ENCODE measurements at places on chromosomes 5 and 9.
A peak's percentile ranks its signal among the peaks of the same experiment; 100 is the strongest.

DNA sequence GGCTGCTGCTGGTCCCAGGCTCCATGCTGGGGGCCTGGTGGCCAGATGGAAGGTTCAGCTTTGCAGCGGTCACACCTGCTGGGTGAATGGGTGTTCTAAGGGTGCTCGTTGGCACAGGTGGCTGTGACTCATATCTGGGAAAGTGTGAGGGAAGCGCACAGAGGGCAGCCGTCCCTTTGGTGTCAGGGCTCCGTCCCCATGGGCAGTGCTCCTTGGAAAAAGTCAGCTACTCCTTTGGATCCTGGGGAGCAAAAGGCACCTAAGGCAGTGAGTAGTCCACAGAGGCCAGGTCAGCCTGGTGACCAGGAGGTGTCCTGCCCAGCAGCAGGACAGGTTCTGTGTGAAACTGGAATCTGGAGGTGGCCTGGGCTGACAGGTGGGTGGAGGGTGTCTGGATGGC is 18.4 kb upstream of the GBGT1 start:
- no peak for DNase-seq

- no peak for DNase-seq
These were observed 41.9 kb upstream of the IPPK start for GRCh38 chr9:92711844-92712243.

- no peak for DNase-seq
These were observed 23.0 kb downstream of the SLC36A1 start for GRCh38 chr5:151470439-151470838.

DNA sequence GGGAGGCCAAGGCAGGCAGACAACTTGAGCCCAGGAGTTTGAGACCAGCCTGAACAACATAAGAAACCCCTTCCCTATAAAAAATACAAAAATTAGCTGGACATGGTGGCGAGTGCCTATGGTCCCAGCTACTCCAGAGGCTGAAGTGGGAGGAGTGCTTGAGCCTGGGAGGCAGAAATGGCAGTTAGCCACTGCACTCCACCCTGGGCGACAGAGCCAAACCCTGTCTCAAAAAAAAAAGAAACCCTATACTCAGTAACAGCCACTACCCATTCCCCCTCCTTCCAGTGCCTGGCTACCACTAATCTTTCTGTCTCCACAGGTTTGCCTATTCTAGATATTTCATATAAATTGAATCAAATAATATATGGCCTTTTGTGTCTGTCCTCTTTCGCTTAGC is 14.3 kb upstream of the SIL1 start:
- DNase-seq: no peak

GRCh38 chr5:1038417-1039209 is 30.0 kb downstream of the NKD2 start:
- DNase-seq: no peak

DNA sequence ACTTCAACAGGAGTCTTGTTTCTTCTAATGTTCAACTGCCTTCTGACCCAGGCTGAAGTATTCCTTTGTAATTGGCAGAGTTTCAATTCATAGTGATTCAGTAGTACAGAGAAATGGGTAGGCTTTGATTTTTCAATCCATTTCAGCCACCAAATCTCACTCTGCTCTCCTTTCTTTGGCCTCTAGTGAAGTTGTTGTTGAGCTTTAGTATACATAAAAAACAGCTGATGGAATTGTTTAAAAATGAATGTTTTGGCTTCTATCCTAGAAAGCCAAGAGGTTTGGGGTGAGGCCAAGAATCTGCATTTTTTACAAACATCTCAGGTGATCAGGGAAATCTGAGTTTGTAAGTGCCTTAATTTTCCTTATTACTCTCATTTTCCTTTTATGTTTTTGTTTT is 182.9 kb upstream of the MAP1B start:
- DNase-seq: no peak

DNA sequence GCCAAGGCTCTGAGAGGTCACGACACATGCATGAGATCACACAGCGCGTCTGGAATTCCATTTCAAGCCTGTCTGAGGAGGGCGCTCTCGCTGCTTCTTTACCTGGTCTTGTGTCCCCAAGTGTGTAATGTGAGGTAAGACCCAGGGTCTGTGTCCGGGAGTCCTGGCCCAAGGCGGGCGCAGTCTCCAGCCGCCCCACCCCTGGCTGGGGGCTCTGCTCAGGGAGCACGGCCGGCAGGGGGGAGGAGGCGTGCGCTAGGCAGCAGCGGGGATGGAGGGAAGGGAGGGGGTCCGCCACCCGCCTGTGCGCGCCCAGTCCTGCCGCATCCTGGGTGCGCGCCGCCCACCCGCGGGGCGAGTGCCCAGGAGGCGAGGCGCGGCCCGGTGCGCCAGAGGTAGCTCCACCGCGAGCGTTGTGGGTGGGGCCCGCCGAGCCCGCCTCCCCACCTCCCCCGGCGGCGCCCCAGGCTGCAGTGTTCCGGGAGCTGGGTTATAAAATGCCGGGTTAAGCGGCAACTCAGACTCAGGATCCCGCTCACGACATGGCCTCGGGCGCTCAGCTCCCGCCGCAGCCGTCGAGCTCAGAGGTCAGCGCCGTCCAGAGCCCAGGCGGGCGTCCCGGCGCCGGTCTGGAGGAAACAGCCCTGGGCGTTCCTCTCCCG is at the start of gene CCNI2:
Gene CCNI2 (plus strand): TSS at position 473 of the 662 bp plus-strand sequence. CDS start 70 bp downstream, at position 543.
- DNase-seq: peak; percentile 73

- no peak for DNase-seq
These were observed 57.6 kb downstream of the PFDN1 start for GRCh38 chr5:140245341-140245740.

- no peak for DNase-seq
These were observed 389.6 kb downstream of the KIAA0825 start for GRCh38 chr5:94228791-94229190.

DNA sequence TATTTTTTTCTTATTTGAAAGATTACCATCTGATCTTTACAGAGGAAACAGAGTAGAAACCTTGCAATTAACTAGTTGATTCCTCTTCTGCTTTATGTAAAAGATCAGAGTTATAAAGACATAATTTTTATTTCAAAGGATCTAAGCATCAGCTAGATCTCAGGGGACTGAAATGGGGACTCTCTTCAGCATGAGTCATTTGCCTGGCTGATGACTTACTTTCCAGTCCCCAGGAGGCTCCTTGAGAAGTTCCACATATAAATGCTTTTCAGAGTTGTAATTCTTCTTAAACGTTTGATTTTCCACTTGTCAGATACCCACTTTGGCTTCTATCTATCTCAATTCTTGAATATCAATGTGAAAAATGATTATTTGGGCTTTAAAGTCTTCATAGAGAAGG is 389.4 kb downstream of the RAB3C start:
- no peak for DNase-seq

DNA sequence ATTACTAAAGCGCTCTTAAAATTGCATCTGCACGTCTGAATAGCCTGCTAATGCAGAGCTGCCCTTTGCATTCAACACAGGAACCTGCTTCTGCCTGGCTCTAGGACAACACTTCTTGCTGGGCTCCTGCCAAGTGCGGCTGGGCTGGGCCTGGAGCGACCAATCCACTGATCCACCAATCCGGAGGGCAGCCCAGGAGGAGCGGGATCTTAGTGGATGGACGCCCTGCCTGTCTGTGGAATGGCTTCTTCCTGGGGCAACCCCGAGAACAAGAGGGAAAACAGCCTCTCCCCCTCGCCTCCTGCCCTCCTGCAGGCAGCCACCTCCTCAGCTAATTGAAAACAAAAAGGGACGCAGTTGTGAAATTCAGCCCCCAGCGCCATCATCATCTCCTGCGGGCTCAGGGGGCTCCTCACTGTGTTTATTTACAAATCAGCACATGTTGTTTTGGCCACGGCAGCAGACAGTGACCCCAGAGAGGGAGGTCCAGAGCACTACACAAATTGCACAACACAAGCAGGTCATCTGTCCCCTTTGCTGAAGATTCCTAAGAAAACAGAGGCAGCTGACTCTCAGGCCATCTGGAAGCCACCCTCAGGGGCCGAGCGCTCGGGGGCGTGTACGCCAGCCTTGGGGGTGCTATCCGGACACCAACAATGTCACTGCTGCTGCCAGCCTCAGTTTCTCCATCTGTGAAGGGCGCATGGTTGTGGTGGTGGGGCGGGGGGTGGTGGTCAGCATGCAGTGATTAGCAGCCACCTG is 57.3 kb downstream of the GADD45G start:
- DNase-seq: no peak

DNA sequence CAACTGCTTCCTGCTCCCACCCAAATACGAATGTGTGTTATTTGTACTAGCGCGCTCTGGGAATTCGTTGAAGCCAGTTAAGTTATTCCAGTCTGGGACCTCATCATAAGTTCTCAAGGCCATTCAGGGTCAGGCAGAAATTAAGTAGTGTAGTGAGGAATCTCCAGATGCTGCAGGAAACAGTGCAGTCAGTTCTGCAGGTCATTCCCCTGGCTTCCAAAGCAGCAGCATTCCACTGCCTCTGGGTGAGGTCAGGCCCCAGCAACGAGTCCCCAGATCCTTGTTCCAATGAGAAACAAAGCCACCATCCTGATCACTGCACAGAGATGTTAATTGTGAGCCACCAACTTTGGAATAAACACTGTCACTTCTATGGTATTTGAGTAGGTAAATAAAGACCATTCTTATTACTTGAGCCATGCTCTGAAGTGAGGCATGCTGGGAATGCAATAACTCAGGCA is 33.1 kb downstream of the SVEP1 start:
- no peak for DNase-seq

GRCh38 chr5:164146223-164146622 is 640.8 kb downstream of the MAT2B start:
- no peak for DNase-seq

- DNase-seq: no peak
These were observed 4.3 kb downstream of the GRHPR start for GRCh38 chr9:37426846-37427245.

DNA sequence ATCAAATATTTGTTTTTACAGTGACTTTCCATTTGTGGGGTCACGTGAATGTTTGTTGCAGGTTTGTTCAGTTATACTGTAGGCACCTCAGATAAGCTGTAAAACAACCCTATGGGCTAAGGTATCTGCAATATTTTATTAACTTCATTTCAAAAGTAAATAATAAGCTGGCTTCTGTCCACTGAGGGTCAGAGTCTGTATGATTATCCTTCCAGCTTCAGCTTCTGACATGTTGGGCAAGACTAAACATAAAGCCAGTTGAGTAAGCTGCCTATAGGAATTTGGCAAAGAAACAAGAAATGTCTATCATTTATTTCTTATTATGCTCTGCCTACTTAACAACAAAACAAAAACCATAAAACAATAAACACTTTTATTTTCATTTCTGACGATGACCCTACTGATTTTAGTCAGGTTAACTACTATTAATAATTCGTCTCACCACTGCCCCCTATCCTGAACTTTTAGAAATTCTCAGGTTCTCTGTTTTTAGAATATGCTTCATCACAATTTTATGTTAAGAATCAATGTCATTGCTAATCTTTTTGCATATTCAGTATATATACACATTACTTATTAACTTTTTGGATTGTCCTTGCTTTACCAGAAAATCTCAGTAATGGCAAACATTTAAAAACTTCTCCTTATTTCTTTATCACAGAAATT is 413.6 kb upstream of the ADAMTSL1 start:
- no peak for DNase-seq

DNA sequence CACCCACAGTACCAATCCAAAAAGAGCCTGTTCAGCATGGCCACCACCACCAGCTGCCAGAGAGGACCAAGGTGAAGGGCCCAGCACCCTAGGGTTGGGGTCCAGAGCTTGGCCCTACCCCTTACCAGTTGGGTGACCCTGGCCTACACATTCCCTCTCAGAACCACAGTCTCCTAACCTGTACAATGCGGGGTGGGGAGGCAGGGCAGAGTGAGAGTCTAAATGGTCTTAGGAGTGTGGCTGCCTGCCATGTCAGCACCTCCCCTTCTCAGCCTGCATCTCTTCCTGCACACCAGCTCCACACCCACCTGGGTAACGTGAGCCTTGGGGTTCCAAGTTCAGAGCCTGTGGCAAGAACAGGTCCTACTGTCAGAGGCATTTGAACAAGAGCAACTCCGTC is 92.2 kb downstream of the C5orf15 start:
- no peak for DNase-seq

DNA sequence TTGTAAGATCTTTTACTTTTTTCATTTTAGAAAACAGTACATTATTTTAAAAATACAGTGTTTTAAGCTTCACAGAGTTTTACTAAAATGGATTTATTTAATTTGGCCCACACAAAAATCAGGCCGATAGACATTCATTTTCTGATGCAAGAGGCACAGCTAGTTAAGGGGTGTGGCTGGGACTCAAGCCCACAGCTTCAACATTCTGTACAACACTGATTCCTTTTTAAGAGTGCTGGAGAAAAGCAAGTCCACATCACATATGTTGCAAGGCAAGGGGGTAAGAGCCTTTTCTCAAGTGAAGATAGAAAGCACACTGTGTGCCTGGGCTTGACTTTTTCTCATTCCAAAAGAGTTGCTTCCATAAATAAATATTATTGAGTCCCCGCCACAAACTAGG is 195.9 kb downstream of the RFK start:
- no peak for DNase-seq

DNA sequence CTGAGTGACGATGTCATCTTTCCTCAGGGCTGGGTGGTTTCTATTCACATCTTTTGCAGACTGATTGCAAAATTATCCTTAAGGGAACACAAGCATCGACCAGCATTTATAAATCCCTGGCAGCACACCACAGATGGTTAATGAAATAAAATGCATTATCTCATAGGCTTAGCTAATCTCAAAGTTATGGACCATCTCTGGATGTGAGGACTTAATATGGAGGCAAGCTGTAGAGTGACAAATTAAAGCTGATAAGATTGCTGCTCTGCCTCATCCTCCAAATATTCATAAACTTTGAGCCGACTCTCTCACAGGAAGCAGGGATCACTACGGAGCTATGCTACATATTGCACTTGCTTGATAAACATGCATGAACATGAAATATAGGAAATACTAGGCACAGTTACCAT is 663.2 kb upstream of the RGMB start:
- DNase-seq: no peak

- DNase-seq: no peak
These were observed 1026.1 kb upstream of the DMAC1 start for GRCh38 chr9:8825585-8826147.

DNA sequence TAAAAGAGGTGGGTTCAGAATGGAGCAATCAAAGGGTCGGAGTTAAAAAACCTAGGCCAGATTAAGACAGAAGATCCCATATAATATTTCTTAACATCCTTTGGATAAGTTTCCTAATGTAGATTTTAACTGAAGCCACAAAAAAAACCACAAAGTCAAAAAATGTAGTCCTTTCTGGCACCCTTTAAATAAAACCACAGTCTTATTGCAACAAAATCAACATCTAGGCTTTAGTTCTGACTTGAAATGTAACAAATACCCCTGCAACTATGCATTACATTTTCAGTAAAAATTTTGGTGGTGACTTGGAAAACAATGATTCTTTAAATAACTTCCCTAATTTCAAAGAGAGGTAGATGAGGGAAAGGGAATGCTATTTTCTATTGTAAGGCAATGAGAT is 109.2 kb downstream of the PSAT1 start:
- no peak for DNase-seq

DNA sequence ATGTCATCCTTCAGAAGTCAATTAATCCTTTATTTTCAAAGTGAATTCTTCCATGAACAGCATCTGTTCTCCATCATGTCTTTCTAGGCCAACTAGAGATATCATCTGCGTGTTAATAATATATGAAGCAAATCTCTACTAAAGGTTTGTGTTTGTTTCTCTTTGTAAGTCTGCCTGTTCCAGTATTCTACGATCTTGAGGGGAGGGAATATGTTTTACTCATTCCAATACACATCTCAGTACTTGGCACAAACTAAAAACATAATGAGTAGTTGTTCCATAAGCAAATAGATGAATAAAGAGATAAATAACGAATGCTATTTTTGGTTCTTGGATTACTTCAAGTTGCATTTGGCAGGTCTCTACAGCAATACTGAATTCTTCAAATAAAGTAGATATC is 470.7 kb upstream of the GRIN3A start:
- no peak for DNase-seq

- no peak for DNase-seq
These were observed 46.3 kb downstream of the ACO1 start for GRCh38 chr9:32430720-32431119.
